ENCODE measurements at places on chromosomes 7 and 10.
A peak's percentile ranks its signal among the peaks of the same experiment; 100 is the strongest.

- DNase-seq = no peak
These were observed 215.8 kb downstream of the ZMYND11 start for GRCh38 chr10:350981-351501.

- no peak for DNase-seq
These were observed 4.4 kb upstream of the SMIM30 start for GRCh38 chr7:113122744-113123143.

- DNase-seq = no peak
These were observed 551.8 kb downstream of the DNAJB6 start for GRCh38 chr7:157888579-157888978.

DNA sequence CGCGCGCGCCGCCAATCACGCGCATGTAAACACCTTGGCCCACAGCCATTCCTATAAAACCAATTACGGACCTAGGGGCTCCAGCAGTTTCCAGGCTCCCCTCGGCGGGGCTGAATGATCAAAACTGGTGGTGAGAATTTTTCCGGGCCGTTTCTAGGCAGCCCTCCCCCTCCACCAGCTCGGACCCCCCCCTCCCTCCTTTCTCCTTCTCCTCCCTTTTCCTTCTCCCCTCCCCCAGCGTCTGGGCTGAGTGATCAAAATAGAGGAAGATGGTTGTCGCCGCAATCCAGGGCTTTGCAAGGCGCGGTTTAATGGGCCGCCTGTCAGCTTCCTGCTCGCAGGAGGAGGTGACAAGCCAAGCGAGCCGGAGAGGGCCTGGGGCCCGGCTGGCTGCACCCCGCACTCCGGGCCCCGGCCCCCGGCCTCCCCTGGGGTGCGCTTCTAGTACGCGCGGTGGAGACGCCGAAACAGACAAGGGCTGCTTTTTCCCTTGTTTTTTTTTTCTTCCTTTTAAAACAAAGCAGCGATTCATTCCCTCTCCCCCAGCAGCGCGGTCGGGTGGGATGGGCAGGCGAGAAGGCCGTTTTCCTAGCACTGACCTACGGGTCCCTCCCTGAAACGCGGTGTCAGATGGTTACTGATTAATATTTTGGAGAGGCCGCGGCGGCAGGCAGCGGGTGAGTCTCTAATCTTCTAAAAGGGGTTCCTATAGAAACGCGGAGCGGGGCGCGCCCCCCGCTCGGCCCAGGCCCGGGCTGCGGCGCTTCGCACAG is 528 bp upstream of the TNRC18 start:
- peak; percentile 99 for DNase-seq

DNA sequence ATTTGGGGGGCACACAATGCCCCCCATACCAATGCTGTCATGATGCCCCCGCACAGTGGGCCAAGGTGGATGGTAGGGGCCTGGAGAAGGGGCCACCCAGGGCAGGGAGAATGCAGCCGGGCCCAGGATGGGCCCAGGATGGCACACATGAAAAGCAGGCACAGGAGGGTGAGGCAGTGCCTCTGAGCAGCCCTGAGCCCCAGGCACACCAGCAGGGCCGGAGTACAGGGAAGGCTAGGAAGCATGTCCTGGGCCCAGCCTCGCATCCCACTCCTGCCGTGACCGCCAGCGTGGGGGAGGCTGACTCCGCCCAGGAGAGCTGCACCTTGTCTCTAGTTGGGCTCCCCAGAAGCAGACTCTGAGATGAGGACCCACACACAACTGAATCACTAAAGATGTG is 59.3 kb upstream of the TMEM72 start:
- no peak for DNase-seq

DNA sequence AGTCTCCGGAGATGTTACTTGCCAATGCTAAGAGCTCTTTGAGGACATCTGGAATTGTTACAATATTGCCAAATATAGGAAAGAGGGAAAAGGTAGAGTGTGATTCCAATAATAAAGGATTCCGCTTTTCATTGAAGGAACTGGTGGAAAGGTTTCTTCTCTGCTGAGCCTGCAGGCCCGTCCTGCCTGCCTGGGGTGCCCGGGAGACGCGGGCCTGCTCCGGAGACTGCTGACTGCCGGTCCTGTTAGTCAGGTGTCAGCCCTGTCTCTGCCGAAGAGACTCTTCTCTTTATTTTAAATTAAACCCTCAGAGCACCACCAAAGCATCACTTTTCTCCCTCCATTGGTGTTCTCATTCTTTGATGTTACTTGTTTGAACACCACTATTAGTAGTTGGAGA is 2.2 kb downstream of the EGFR start:
- DNase-seq = no peak

- DNase-seq = no peak
These were observed 30.5 kb upstream of the YAE1 start for GRCh38 chr7:39535720-39536119.

GRCh38 chr10:75403144-75403938 is 1.8 kb upstream of the ZNF503 start:
- DNase-seq = no peak

GRCh38 chr7:112201411-112201810 is 4.8 kb downstream of the DOCK4 start:
- peak; percentile 57 for DNase-seq

GRCh38 chr7:71491336-71491735 is 359.4 kb downstream of the GALNT17 start:
- DNase-seq = no peak

DNA sequence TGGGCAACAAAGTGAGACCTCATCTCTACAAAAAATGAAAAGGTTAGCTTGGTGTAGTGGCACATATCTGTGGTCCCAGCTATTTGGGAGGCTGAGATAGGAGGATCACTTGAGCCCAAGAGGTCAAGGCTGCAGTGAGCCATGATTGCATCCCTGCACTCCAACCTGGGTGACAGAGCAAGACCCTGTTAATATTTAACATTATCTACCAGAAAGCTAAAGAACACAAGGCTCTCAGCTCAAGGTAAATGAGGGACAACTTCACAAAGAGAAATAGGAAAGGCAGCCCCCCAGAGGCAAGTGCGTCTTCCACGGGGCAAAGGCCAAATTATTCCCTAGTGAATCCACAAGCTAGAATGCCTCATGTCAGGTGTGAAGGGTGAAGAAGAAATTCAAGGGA is 109.6 kb upstream of the PFKP start:
- DNase-seq = no peak

- no peak for DNase-seq
These were observed 36.3 kb downstream of the POT1 start for GRCh38 chr7:124893140-124893827.

GRCh38 chr10:8437896-8438295 is 383.4 kb downstream of the GATA3 start:
- no peak for DNase-seq

GRCh38 chr7:158858592-158859503 is 2.5 kb downstream of the DYNC2I1 start:
- DNase-seq = no peak

DNA sequence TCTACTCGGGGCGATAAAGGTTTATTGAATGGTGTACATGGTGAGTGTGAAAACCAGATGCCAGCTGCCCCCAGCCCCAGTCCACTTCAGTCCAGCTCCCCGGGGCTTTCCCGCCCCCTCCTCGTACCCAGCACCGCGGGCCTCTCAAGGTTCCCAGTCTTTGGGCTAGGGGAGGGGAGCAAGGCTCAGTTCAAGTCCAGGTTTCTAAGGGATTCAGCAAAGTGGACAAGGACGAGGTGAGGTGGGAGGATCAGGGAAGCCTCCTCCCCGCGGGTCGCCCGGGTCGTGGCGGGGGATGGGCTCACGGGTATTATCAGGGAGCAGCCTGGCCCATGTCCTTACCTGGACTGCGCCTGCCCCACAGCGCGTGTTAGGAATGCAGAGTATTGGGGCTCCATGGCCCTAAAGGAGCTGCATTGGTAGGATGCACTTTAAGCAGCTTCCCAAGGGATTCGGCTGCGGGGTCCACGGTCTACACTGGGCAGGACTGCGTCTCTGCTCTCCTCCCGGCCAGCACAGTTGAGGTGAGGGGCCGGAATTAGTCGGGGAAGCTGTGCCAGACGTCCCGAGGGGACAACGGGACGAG is 541 bp upstream of the PFKFB3 start:
- no peak for DNase-seq
